ENCODE measurements at places on chromosomes 2 and 18.

GRCh38 chr2:1632002-1632348 lies 112.3 kb downstream of the PXDN start:
- no peak for DNase-seq

DNA sequence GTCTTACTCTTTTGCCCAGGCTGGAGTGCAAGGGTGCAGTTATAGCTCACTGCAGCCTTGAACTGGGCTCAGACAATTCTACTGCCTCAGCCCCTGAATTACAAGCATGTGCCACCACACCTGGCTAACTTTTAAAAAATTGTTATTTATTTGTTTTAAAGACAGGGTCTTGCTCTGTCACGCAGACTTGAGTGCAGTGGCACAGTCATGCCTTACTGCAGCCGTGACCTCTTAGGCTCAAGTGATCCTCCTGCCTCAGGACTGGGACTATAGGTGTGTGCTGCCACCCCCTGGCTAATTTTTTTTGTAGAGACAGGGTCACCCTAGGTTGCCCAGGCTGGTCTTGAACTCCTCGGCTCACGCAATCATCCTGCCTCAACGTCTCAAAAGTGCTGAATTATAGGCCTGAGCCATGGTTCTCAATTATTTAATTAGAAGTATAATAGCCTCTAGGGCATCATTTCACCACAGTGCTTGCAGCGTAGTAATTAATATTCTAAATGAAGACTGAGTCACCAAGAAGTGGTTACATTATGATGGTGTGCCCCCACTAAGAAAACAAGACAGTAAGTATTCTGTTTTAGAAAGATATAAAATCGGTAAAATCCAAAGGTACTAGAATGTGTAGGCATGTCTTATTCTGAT lies 69.6 kb downstream of the EML4 start:
- DNase-seq, result peak; percentile 22

- no peak for DNase-seq
These were observed 1215.2 kb upstream of the TMEFF2 start for GRCh38 chr2:193409951-193410350.

- DNase-seq, result no peak
These were observed 74.6 kb downstream of the ARL4C start for GRCh38 chr2:234422273-234422732.

DNA sequence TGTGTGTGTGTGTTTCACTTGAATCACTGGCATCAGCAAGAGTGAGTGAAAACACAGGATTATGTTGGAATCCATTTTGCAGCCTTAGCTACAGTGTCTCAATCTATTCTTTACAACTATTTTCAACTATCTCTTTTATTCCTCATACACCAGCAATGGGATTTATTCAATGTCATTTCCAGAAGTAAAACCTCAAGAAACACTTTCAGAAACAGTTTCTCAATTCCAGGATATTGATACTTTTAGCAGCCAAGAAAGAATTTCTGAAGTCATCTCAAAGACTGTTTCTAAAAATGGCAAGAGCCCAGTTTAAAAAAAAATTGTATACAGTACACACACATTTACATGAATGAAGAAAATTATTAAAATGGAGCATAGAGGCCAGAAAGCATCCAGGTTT lies 171.6 kb downstream of the FIGN start:
- DNase-seq, result no peak

DNA sequence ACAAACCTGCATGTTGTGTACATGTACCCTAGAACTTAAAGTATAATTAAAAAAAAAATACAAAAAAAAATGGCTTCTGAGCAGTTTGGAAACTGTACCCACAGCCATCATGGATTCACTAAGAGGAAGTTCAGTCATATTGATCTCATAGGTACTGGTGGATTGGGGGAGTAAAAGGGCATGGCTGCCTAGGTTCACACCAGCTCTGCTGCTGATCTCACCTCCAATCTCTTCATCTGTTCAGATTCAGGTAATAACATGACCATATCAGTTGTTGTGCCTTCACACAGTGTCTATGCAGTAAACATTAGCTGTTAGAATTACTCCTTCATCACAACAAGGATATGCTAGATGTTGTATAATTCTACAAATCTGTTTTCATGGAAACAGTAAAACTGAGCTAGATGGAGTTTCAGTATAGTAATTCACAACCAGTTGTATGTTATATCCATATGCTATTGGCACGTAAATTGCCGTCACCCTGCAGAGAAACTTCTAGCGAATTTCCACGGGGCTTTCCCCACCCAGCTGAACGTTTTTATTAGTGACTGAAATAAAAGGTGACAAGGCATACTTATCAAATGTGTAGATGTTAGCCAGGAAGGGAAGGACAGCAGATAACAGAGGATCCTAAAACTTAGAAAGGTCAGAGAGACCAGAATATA lies 59.3 kb upstream of the ITM2C start:
- DNase-seq, result no peak

- DNase-seq, result no peak
These were observed 112.4 kb upstream of the WDR75 start for GRCh38 chr2:189328848-189329245.

DNA sequence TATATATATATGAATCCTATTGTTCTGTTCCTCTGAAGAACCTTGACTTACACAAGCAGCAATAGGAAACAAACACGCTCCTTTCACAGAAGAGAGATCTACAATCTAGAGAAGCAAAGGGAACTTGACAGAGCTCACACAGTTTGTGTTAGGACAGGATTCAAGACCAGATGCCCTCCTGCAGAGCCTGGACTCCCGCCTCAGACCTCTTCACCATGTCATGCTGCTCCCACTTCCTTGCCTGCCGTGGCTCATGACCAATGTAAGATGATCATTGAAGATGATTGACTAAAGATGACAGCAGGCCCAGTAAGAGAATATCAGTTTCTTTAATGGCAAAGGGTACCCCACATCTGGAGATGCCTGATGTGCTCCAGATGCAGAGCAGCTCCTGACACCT lies 111.2 kb upstream of the AGAP1 start:
- DNase-seq, result no peak

DNA sequence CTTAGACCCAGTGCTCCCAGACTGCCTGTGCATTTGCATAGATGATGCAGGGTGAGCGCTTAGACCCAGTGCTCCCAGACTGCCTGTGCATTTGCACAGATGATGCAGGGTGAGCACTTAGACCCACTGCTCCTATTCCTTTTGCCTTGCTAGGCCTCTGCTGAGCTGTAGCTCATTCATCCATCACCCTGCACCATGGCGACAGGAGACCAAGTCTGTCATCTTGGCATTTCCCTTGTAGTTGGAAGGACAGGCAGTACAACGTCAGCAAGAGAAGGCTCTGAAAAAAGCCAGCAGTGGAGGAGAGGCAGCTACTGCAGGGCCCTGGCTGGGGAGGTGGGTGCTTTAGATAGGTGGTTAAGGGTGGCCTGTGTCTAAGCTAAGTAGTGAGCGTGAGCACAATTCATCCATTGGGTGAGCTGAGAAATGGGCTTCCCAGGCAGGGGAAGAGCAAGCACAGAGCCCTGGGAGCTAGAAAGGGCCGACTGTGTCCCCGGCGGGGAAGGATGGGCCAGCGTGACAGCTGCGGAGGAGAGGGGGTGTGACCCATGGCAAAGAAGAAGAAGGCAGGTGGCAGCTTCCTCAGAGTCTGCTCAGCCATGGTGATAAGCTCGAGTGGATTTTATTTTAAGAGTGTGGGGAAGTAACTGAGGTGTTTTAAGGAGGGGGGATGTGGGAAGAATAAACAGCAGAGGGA lies 108.8 kb downstream of the LPIN1 start:
- no peak for DNase-seq

GRCh38 chr18:75837316-75837715 lies 409.8 kb upstream of the SMIM21 start:
- no peak for DNase-seq

GRCh38 chr2:217681791-217682190 lies 321.0 kb downstream of the TNS1 start:
- no peak for DNase-seq

DNA sequence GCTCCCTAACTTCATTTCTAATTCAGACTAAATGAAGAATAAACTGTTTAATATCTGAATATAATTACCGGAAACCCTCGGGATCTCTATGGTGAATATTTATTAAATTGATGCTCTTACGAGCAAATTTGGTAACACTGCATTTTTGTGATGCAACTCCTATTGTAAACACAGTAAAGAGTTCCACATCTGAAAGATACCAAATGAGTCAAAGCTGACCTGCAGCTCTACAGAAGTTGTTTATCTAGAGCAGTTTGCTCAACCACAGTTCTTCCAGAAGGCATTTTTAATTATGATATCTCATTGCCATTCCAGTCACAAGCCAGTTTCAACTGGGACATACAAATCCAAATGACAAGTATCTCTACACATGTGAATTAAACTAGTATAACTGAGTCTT lies 129.7 kb downstream of the PKP4 start:
- no peak for DNase-seq

GRCh38 chr2:150710041-150710440 lies 222.6 kb upstream of the RND3 start:
- DNase-seq, result no peak

GRCh38 chr2:67459761-67460160 lies 62.6 kb downstream of the ETAA1 start:
- no peak for DNase-seq

GRCh38 chr2:169771612-169772011 lies 27.1 kb upstream of the SSB start:
- no peak for DNase-seq

GRCh38 chr2:67240507-67240906 lies 156.6 kb upstream of the ETAA1 start:
- no peak for DNase-seq

- no peak for DNase-seq
These were observed 150.9 kb downstream of the ESCO1 start for GRCh38 chr18:21449367-21450290.

GRCh38 chr2:22521620-22522019 lies 863.4 kb upstream of the KLHL29 start:
- no peak for DNase-seq

DNA sequence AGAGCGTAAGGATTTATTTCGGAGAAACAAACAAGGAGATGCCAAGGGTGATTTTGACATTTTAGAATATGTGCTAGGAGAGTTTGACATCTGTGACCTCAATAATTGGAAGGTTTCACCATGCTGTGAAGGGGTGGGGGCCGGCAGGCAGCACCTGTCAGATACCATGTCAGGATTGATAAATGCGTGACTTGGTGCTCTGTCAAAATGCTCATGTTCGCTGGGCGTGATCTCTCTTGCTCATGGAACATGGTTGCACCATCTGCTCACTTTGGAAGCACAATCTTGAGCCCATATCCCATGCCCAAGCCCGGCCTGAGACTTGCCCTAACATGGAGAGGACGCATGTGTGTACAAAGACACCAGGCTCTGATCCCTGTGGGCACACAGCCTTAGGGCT lies 347.6 kb downstream of the RNF144A start:
- no peak for DNase-seq

DNA sequence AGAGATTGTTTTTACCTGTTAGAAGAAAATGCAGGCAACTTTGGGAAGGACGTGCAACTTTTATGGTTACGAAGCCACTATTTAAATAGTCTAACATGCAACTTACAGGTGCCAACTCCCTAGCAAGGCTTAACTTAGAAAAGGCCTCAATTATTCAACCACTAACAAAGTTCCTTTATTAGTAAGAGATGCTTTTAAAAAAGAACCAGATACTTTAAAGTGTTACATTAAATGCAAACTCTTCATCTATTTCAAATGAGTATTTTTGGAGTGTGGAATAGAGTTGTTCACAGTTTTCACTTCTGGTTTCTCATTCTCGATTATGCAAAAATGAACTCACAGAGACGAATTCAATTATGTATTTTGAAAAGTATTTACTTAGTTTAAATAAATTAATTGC lies 51.7 kb downstream of the PELI1 start:
- DNase-seq, result no peak

GRCh38 chr2:71665168-71666093 lies 212.1 kb downstream of the DYSF start:
- DNase-seq, result no peak

DNA sequence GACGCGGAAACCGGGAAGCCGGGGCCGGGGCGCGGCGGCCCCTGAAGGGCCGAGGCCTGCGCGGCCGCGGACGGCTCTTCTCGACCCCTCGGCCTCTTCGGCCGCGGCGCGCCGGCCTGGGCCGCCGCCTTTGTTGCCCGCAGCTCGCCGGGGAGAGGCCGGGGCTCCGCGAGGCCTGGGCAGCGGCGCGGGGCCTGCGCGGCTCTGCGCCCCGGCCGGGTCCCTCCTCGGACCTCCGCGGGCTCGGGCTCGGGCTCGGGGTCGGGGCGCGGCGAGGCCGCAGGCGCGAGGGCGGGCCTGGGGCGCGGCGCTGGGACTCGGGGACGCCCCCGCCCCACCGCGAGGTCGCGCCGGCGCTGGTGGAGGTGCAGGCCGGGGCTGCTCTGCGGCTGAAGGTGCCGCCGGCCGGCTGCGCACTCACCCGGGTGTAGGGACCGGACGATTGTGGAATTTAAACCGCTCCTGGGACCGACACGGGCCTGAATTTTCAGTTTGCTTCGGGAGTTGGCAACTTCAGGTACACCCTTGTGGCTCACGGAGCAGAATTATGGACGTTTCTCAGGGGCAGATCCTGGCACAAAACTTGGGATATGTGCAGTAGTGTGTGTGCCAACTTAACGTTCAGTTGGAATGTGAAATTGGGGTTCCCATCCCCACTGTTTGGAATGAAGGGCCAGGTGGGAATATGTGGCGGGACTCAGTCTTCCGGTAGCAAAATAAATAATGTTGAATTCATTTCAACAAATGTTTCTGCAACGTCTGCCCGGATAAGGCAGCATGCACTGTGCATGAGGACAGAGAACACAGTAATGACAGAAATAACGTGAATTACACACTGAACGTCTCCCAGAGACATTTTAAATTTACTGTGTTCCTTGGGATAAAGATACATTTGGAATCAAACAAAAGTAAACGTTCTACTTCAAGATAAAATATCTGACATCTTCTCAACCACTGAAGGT lies 787 bp downstream of the SOCS6 start:
- no peak for DNase-seq

DNA sequence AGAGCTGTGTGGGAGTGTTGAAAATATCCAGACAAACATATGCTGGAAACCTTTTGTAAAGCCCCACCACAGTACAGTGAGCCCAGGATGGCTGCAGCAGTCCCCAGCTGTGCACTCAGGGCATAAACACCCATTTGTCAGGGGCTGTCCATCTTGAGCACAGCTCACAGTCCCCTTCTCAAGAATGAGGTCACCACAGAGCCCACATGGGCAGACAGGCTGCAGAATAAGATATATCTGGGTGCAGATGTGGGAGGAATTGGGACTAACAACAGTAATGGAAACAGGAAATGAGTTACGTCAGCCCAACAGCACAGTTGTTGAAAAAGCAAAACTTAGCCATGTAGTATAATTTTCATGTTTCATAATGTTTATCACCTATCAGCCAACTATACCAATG lies 219.6 kb downstream of the ETAA1 start:
- no peak for DNase-seq
